ENCODE measurements at places on chromosomes 7 and 10.

DNA sequence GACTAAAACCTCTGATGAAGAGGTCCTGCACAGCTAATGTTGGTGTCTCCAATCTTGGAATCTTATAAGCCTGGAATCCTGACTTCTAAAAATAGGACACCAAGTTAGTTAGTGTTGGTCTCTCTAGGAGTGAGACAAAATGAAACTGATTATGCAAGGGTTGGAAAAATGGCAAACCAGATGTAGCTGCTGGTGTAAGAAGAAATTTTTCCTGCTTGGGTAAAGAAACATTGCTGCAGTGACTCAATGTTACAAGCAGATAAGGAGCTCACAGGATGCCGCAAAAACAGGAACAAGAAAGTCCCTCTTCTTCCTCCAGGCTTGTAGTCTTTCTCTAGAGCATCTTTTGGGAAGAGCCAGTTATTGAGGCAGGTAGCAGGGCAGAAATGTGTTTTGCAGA is 449.0 kb downstream of the ETV1 start:
- no peak for DNase-seq

GRCh38 chr7:81333536-81333935 is 414.7 kb upstream of the SEMA3C start:
- no peak for DNase-seq

DNA sequence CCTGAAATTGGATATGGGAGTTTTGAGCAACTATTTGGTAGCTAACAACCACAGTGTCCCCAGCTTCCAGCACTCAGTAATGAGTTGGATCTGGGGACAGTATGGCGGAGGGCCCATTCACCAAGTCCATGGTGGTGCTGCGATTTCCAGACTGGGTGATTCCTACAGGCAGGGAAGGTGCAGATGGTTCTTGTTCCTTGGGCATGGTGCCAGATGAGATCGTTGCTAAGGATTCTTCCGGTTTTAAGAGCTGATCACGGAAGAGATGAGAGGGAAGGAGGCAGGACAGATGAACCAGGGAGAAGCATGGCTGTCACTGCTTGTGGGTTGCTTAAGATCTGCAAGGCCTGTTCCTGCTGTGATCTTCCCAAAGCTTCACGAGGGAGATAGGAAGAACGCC is 380.3 kb downstream of the TCERG1L start:
- DNase-seq: no peak

DNA sequence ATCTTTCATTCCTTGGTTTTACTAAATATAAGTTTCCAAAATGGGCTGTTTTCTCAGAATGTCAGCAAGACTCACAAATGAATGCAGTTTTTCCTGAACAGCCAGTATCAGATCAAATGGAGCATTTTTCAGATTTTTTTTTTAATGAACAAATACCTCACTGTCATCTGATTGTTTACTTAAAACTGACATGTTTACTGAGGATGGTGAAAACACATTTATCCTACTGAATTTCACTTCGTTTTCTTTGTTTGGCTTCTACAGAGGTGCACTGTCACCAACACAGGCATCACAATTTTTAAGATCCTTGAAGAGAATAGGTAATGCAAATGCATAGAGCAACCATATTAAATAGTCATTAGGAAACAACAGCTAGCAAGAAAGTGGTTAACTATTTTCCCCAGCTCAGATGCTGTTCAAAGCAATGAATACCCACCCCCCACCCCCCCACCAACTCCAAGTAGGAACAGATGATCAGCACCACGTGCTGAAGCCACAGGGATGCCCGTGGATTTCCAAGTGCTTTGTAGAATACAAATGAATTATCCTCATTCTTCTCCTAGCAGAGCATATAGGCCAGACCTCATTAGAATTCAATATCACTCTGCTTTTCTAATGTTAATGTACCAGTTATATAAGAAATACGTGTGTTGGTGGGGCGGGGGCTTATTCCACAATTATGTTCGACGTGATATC is 205.9 kb downstream of the SKAP2 start:
- no peak for DNase-seq

GRCh38 chr10:677038-677437 is 12.4 kb downstream of the DIP2C start:
- no peak for DNase-seq

GRCh38 chr7:36422072-36422471 is 32.4 kb downstream of the ANLN start:
- DNase-seq: no peak

- DNase-seq: no peak
These were observed 322.7 kb downstream of the LHFPL3 start for GRCh38 chr7:104650991-104651640.

- DNase-seq: no peak
These were observed 515 bp downstream of the GSDME start for GRCh38 chr7:24756545-24757352.

- DNase-seq: no peak
These were observed 24.8 kb upstream of the MKI67 start for GRCh38 chr10:128151031-128151430.

DNA sequence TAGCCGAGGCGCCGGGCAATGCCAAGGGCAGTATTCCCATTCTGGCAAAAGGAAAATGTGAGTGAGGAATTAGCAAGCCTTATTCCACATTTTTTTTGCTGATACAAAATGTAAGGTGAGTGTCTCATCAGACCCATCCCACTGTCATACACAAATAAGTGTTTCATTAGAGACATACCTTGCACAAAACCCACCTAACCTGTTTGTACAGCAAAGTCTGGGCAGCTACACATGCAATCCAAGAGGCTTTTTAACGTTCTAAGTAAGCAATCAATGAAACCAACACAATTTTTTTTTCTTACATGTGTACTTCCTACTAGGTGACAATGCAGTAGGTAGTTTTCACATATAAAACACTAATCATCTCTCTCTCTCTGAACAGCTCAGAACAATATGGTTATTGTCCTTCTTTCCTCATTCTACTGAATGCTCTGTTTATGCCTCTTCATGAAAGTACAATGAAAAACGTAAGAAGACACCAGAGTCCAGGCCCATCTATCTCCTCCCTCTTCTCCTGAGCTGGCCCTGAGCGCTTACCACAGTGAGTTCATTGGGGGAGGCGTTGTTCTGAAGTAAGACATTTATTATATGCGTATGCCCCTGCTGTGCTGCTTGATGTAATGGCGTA is 217.2 kb downstream of the ANK3 start:
- no peak for DNase-seq

- no peak for DNase-seq
These were observed 40.5 kb downstream of the RCC1L start for GRCh38 chr7:75033064-75033463.

All from activated CD4-positive, alpha-beta T cell treated with anti-CD3 and anti-CD28 coated beads for 24 hours (primary cell).